M059J (cell line): ENCODE measurements at places on chromosomes 7 and 10.

DNA sequence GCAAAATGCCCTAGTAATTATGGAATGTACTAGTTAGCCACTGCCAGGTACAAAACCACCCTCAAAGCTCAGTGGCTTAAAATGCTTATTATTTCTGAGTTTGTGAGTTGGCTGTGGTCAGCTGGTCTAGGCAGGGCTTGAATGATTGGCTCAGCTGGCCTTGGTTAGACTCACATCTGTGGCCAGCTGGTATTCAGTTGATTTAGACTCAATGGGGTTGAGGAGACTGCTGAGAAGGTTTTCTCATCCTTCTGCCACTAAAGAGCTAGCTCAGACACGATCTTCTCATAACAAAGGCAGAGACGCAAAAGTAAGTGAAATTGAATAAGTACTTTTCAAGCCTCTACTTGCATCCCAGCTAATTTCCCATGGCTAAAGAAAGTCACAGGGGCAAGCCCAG lies 57.1 kb upstream of the CYP2C18 start:
- DNase-seq: no peak

DNA sequence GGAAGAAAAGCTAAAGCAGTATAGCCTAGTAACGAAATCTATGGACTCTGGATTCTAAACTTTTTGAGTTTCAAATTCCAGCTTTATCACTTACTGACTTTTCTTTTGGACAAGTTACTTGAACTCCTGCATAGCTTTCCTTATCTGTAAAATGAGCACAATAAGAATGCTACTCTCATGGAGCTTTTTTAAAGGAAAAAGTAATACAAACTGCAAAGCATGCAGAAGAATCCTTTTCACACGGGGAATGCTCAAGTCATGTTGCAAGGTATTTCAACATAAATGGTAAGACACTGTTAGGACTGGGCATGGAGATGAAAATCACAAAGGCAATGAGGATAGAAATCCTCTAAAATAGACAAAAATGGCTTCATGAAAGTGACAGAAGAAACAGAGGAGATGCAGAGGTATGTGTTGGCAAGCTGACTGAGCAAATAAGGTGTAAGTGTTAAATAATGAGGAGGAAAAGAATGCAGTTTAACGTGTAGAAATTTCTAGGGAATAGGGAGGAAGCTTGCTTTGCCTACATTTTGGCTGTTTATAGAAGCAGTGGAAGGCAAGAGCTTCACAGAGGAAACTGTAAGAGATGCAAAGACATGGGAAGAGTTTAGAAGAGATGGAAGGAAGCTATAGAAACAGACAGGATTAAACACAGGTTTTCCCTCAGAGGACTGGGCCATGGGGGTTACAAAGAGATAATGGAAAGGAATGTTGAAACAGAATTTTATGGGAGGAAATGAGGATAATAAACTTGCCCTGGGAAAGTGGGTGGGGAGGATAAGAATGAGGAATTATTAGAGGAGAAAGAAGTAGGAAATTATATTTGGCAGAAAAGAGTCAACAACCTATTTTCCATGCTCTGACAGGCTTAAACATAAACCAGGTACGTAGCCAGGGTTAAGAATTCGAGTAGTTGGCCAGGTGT lies 28.8 kb upstream of the SNX13 start:
- DNase-seq: no peak

DNA sequence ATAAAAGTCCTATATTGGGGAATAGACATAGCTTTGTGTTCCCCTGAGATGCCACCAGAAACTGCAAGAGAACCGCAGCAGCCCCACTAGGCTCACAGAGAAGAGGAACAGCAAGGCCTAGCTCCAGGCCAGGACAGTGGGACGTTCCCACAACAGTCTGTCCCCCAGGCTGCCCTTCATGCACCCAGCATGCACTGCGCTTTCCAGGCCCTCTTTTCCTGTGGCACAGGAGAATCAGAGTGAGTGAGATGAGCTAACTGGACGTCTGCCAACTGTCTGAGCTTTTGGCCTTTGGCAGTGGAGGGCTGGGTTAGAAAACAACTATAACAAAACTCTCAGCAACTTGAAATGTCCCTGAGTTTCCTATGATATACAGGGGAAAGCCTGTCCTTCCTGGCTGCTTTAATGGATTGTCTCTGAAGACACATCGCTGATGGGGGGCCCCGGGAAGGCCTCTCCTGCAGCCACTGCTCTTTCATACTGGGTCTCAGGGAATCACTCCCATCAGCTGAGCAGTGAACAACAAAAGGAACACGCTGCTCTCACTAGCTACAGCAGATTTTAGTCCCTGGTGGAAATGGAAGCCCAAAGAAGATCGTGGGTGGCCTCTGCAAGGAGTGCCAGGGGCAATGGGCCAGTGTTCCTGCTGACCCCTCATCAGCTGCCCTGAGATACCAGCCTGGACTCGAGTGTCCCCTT lies 53.5 kb downstream of the PODXL start:
- DNase-seq: peak; percentile 75

GRCh38 chr10:22713853-22714478 lies 412 bp downstream of the PIP4K2A start:
- DNase-seq: peak; percentile 9

DNA sequence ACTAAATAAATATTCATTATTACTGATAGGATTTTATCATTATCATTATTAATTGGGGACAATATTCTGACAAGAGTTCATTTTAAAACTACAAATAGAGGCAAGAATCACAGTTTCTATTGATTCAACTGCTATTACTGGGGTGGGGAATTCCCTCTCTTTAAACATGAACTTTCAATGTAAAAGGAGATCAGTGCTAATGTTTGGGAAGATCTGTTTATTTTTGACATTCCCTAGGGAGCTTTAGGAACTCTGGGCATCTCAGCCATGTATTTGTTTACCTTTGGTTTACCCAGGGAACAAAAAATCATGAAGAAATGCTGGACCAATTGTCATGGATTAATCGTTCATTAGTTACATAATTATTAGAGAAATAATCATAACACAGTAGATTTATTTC lies 443.2 kb upstream of the AKR1E2 start:
- no peak for DNase-seq
